Endodermal cell (in vitro differentiated cells): ENCODE measurements at places on chromosomes 13 and 19. TPM values are rescaled to one million over a fixed set of nuclear protein-coding genes. Genes with fewer than 3 reads are reported as not detected.

The TIMM44 gene
- total RNA-seq = 78.1 and 78.6 TPM in 2 replicates

The ZNF20 gene
- 10.6 to 20.1 TPM (median 12.4 TPM) in 3 replicates for total RNA-seq

The TEX29 gene
- total RNA-seq = 0.69 to 2.0 TPM in 2 of 3 replicates, not detected in the other

- H3K36me3 ChIP-seq = no peaks in the 10 kb centered on the region
- no peak overlapping the region for H3K27ac ChIP-seq
- no peak for DNase-seq
- H3K27me3 ChIP-seq = no peaks in the 10 kb centered on the region
- no peaks in the 10 kb centered on the region for H3K4me1 ChIP-seq
Measured at GRCh38 chr13:83201506-83201905, 680.8 kb downstream of the SLITRK1 start.

GRCh38 chr13:48533961-48534600, 1.2 kb upstream of the RCBTB2 start:
- no peak for DNase-seq
- H3K27ac ChIP-seq = no peak overlapping the region
- H3K4me1 ChIP-seq = peaks cover 6% of the 10 kb centered on the region

DNA sequence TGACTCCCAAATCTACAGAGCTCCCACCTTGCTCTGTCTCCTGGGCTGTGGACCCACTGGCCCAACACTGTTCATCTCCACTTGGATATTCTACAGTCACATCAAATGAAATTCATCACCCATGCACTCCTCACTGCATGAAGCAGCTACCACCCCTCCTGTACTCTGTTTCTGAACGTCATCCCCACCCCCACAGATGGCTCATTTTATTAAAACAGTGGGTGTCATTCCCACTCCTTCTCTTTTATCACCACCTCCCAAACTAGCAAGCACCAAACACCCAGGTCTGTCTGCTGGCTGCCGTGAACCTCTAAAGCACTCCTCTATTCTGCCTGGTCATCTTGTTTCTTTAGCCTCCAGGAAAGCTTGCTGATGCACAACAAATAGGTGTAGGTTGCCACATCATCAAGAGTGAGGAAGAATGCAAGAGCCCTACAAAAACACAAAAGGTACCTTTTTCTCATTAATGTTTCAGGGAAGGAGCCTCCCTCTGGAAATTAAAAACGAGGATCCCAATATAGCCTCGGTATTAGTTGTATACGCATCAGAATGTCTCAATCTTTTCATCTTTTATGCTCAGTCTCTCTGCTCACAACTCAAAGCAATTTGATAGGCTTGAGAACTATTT, 91.8 kb downstream of the MIPEP start:
- DNase-seq = no peak
- H3K27ac ChIP-seq = no peak overlapping the region
- H3K27me3 ChIP-seq = no peaks in the 10 kb centered on the region
- H3K4me1 ChIP-seq = no peaks in the 10 kb centered on the region
